ENCODE measurements at places on chromosomes 11 and 22.

DNA sequence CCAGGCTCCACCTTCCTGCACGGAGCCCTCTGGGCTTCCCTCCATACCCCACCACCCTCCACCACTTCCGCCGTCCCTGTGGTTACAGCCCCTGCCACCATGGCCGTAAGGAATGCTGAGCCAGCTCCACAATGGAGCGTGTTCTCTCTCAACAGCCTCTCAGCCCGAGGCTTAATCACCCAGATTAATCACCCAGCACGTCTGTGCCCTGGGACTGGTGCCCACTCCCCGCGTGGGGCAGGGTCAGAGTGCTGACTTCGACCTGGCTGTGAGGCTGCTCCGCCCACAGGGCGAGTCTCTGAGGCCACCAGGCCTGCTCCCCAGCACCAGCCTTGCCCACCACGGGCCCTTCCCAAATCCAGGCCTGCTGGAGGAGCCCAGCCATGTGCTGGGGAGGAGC, 4.0 kb upstream of the TH start:
- DNase-seq, result no peak

DNA sequence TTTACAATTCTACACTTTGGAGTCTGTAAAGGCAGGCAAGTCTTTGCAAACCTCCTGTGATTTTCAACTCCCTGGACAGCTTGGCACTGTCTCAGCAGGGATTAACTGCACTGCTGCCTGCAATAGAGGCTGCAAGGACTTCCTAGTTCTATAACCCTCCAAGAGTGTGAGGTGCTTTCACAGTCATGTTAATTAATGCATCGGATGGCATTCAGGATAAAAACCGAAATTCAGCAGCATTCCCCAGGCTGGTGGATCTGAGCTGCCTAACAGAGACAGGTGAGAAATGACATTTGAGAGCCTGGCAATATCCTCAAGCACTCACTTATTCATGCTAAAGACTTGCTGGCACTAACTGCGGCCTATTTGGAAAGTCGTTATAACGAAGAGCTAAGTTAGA, 85.0 kb downstream of the LARGE1 start:
- no peak for DNase-seq

- DNase-seq, result no peak
These were observed 992 bp downstream of the LGALS12 start for GRCh38 chr11:63506876-63507275.

DNA sequence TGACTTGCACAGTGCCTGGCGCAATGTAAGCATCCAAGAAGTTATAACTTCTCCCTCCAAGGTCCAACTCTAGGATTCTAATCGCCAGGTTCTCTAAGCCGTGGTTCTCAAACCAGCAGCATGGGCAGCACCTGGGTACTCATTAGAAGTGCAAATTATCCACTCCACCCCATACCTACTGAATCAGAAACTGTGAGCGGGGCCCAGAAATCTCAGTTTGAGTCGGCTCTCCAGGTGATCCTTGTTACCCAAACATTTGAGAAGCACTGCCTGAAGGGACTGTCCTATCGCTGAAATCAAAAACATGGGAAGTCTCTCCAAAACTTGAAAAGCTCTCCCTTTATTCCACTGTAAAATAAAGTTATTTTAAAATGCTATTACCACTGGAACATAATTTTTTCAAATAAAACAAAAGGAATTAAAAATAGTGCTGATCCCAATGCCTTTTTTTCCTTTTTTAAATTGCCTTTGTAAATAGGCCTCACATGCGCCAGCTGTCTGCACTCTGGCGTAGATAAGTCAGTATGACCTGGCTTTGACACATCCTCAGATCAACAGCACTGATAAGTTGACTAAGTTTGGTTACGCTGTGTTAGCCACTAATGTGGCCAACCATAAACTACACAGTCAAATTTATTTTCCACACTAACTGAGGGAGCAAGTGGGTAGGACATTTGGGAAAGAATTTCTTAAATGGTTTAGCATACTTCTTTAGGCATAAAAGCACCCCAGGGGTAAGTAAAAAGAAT, 8.4 kb upstream of the CTR9 start:
- DNase-seq, result no peak

DNA sequence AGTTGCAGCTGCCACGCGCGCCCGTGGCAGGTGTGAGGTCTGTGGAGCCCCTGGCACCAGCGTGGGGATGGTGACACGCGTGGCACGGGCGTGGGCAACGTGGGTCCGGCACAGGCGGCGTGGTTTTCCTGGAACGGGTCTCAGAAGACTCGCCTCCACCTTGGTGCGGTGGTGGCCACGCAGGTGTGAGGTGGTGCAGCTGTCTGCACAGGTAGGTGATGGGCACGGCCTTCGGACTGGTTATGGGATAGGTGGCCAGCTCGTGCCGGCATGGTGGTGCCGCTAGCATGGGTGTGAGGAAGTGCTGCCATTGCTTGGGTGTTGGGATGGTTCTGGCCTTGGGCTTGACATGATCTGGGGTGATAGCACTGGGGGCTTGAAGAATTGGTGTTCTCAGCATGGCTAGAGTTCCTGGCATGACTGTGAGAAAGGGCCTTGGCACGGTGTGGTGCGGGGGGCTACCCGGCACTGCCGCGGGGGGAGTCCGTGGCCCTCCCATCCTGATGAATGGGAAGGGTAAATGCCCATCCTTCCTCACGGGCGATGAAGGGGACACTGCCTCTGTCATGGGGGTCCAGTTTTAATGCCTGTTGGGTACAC, 531 bp downstream of the DAGLA start:
- no peak for DNase-seq

- no peak for DNase-seq
These were observed 19.2 kb downstream of the EIF3M start for GRCh38 chr11:32602657-32603415.

DNA sequence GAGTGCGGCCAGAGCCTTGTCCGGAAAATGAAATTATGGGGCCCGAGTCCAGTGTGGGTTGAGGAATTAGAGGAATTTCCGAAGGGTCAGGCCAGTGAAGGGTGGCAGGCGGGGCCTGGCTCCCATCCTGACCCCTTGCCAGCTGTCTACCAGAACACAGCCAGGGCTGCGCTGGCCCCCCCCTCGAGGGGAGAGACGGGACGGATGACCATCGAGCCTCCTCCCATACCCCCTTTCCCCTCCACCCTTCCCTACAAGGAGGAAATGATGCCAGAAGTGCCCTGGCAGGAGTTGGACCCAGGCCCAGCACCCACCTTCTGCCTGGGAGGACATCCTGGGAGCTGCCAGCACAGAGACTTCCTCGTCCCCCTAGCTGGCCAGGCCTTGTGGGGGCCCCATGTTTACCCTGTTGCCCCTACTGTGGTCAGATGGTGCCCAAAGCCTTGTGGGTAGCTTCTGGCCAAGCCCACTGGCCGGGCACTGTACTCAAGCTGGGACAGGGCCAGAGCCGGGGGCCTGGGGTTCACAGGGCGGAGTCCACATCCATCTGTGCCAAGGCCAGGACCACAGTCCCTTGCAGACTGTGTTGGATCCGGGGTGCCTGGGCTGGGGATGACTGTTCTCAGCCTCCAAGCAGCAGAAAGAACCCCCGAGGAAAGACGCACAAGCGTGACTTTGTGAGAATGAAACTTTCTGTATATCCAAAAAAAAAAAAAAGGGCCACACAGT, 20.8 kb downstream of the ARVCF start:
- no peak for DNase-seq

DNA sequence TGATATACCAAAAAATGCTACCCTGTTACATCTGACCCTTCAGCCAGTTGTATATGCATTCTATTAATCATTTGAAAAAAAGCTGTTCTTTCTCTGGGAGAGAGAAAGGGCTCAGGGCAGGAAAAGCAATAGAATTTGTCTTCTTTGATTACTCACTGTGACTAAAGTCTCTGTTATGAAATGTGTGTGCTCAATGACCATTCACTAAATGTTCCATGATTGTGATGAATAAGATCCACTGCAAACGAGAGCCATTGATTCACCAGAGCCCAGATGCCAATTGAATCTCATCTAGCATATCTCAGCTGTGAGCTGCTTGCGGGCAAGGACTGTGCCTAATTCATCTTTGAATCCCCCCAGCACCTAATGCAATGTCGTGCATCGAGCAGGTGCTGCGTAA, 184.3 kb downstream of the OPCML start:
- DNase-seq, result no peak

DNA sequence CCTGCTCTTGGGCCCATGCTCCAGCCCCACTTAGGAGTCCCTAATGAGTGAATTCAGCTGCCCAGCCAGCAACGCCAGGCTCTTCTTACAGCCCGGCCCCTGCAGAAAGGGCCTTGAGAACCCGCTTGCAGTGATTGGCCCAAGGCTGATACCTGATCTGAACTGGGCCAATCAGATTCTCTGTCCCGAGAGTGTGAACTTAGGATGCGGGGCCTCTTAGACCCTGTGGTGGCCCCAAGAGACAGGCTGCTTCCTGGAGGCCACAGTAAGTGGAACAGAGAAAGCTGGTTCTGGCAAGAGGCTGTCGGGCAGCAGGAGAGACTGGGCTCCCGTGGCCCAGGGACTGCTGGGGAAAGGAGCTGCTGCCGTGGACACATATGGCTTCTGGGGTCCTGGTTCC, 11.5 kb downstream of the VSTM5 start:
- DNase-seq, result no peak

- DNase-seq, result no peak
These were observed 18.8 kb upstream of the ACCSL start for GRCh38 chr11:44028816-44029506.

DNA sequence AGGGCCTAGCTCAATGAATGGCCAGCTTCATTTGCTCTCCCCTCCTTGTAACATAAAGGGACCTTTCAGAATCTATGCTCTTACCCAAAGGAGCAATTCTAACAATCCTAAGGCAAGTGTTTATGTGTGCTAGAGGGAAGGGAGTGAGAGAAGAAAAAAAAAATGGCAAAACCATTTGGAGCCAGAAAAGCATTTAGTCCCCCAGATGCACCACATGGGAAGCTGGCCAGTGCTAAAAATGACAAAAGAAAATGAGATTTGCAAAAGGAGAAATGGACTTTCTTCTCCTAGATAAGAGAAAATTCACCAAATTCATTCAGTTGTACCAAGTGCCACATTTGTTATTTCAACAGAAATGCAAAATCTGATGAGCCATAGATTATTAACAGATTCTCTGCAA, 52.8 kb downstream of the SERGEF start:
- no peak for DNase-seq

DNA sequence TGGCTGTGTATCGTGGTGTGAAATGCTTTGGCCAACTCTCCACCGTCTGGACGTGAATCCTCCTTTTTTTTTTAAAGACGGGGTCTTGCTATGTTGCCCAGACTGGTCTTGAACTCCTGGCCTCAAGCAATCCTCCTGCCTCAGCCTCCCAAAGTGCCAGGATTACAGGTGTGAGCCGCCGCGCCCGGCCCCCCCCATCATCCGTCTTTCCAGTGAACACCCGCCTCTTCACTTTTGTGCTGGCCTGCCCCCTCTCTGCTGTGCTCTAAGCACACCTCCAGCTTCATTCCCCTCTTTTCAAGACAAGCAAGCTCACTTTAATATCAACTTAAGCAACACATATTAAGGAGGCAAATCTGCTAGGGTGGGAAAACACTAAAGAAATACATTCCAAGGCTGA, 35.3 kb downstream of the IGSF9B start:
- DNase-seq, result no peak

- no peak for DNase-seq
These were observed 11.9 kb downstream of the SLC25A18 start for GRCh38 chr22:17575151-17575550.

GRCh38 chr22:32204040-32204855, 625 bp downstream of the RFPL2 start:
- no peak for DNase-seq

- DNase-seq, result no peak
These were observed 39.2 kb downstream of the USP35 start for GRCh38 chr11:78227921-78228320.

GRCh38 chr11:44627911-44628729, 62.7 kb downstream of the CD82 start:
- no peak for DNase-seq

- DNase-seq, result no peak
These were observed 128.8 kb upstream of the ANO1 start for GRCh38 chr11:69949327-69949726.

DNA sequence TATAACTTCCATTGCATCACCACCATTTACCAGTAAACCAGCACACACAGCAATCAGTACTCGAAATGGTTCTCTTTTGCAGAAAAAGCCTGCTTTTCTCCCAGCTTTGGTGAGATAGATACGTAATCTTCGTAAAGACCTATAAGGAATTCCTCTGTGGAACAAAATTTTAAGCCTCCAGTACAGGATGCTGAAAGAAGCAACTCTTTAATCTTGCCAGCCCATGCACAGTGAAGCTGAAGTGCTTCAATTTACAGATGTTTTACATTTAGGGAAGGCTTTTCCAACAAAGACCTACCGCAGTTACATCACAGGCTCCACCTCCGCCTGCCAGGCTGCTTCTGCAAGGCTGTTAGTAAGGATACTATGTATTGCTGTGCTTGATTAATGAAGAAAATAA, 1.9 kb downstream of the ELMOD1 start:
- no peak for DNase-seq

GRCh38 chr22:48354096-48354495, 1473.6 kb downstream of the BRD1 start:
- DNase-seq, result no peak

DNA sequence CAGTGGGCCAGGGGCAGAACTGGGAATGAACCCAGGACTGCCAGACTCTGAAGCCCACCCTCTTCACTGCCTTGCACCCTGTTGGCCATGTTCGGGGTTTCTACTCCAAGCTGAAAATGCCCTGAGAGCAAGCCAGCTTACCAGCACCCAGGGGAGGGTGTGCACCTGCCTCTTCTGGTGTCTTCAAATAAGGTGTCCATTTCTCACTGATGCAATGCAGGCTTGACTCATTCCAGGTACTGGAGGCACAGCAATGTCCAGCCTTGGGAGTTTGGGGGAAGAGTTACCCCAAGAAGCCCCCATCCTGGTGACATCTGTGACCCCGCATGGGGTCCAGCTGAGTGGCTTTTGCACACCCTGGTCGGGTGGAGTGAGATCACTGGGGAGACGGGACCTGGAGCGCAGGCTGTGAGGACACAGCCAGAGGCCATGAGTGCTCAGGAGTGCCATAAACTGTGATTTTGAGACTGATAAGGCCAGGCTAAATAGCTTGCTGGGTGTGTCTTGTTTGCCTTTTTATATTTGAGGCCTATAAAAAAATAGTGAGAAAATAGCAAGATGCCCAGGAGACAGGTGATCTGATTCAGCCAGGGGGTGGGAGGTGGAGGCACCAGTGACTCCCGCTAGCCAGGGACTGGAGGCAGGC, 4.6 kb upstream of the CERK start:
- no peak for DNase-seq
